Activated CD8-positive, alpha-beta T cell treated with anti-CD3 and anti-CD28 coated beads, Interleukin-2, amount 10 ng/mL, durations not matched to agents 7 days and 5 days (primary cell): ENCODE measurements at places on chromosomes 11 and 22. TPM values are rescaled to one million over a fixed set of nuclear protein-coding genes. Genes with fewer than 3 reads are reported as not detected.

DNA sequence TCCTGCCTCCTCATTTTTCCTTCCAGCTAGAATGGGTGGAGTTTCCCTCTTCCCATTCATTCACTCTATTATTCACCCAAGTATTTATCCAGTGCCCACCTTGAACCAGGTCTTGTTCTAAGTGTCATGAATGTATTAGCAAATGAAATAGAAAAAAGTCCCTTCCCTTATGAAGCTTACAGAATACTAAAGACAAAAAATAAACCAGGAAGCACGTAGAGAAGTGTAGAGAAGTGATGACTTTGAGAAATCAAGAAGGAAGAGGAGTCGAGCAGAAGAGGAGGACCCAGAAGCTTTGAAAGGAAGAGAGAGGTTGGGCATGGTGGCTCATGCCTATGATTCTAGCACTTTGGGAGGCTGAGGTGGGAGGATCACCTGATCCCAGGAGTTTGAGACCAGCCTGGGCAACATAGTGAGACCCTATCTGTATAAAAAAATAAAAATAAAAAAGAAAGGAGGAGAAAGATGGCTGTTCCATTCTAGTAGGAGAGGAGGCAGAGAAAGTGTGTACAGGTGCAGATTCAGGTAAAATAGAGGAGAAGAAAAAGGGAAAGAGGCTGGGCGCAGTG lies 17.1 kb upstream of the SYVN1 start:
- peaks cover 22% of the 10 kb centered on the region for H3K27me3 ChIP-seq
- no peak overlapping the region for H3K4me3 ChIP-seq
- H3K36me3 ChIP-seq = no peaks in the 10 kb centered on the region
- no peak for DNase-seq
- H3K27ac ChIP-seq = no peak overlapping the region

Gene ZBTB3
- total RNA-seq = 12.4 TPM

Gene MAJIN
- total RNA-seq = not detected

Gene ACR
- total RNA-seq = not detected

Gene NRXN2
- total RNA-seq = 0.34 TPM

- H3K36me3 ChIP-seq = no peaks in the 10 kb centered on the region
- H3K27ac ChIP-seq = no peak overlapping the region
- no peaks in the 10 kb centered on the region for H3K27me3 ChIP-seq
- no peak overlapping the region for H3K4me3 ChIP-seq
- no peak for DNase-seq
These were observed 704.1 kb upstream of the CCDC179 start for GRCh38 chr11:23564370-23564769.

DNA sequence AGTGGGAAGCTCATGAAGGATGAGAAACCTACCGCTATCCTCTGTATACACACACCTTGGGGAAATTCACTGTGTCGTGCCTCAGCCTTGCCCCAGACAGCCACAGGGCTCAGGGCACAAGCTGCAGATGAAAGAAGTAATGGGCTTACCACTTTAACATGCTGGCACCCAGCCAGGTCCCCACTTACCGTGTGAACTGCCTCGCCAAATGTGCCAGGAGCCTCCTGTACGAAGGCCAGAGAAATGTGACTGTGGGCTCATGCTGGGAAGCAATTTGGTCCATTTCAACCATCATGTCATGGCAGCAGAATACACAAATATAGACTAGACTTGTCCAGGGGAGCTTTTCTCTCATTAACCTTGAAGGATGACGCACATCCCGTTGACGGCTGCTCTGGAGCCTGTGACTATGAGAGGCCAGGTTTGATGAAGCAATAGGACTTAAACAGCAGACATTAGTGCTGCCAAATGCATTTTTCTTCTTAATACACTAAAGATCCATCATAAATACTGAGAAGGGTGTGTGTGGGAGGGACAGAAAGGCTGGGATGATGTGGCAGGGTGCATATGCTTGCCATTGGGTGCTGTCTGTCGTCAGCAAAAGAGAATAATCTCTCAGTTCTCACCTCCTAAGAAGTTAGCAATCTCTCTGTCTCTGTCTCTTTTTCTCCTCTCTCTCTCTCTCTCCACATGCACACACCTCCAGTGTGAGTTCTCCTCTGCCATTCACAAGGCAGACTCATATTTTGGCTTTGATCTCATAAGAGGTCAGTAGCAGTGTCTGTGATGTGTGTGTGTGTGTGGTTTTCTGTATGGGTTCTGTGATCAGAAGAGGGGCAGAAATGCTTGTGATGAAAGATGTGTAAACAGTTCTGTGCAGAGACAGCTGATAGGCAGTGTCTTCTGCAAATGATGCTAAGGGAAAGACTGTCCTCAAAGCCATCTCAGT lies 142.4 kb downstream of the KIRREL3 start:
- H3K36me3 ChIP-seq = no peaks in the 10 kb centered on the region
- no peaks in the 10 kb centered on the region for H3K27me3 ChIP-seq
- no peak overlapping the region for H3K27ac ChIP-seq

GRCh38 chr22:46896568-46897245 lies 134.3 kb downstream of the TBC1D22A start:
- no peak overlapping the region for H3K4me3 ChIP-seq
- H3K4me1 ChIP-seq = no peaks in the 10 kb centered on the region
- no peak for DNase-seq

Gene STK33
- total RNA-seq = 3.9 TPM

DNA sequence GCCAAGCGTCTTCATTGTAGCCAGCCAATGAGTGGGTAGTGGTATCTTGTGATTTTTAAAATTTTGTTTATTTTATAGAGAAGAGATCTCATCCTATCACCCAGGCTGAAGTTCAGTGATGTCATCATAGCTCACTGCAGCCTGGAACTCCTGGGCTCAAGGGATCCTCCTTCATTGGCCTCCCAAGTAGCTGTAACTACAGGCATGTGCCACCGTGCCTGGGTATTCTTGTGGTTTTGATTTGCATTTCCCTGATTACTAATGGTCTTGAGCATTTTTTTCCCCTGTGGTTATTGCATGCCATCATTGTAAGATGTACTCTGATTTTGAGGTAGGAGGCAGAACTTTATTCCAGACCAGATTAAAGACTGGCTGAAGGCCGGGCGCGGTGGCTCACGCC lies 2.4 kb upstream of the DENND6B start:
- DNase-seq = no peak
- peaks cover 15% of the 10 kb centered on the region for H3K4me1 ChIP-seq
- no peak overlapping the region for H3K4me3 ChIP-seq
- peaks cover 23% of the 10 kb centered on the region for H3K27me3 ChIP-seq
- no peak overlapping the region for H3K27ac ChIP-seq

Gene PRAME
- total RNA-seq = not detected
